Liver (tissue), 10 donors: ENCODE measurements at places on chromosomes 4 and X.

GRCh38 chr4:39636531-39637184, 2.0 kb downstream of the SMIM14 start:
- DNase-seq, result no peak

DNA sequence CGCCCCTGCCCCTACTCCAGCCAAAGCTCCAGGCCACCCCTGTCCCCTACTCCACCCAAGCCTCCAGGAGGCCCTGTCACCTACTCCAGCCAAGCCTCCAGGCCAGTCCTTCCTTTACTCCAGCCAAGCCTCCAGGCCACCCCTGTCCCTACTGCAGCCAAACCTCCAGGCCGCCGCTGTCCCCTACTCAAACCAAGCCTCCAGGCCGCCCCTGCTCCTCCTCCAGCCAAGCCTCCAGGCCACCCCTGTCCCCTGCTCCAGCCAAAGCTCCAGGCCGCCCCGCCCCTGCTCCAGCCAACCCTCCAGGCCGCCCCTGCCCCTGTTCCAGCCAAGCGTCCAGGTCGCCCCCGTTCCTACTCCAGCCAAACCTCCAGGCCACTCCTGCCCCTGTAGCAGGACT, 5.1 kb upstream of the ASMT start:
- DNase-seq, result no peak

GRCh38 chrX:102745857-102746584, 25.5 kb downstream of the GPRASP3 start:
- DNase-seq, result peak; percentile 35

- DNase-seq, result no peak
Measured at GRCh38 chr4:44869222-44869882, 143.0 kb upstream of the GNPDA2 start.

GRCh38 chr4:7854697-7855370, 84.8 kb downstream of the AFAP1 start:
- DNase-seq, result no peak

DNA sequence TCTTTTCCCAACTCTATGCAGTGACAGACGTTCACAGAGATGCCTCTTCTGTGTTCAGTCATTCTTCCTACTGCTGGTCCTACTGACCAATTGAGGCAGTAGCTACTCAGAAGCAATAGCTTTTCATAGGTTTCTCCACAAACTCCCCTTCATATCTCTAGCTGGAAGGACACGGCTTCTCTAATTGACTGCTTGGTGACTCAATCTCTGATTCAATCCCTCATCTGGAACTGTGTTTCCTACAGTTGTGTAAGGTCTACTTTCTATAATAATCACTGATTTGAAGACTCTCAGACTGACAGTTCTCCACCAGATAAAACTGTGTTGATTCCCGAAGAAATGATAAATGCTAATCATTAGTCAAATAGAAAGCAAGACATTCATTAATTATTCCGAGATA, 111.5 kb downstream of the DTHD1 start:
- no peak for DNase-seq

- peak; percentile 67 for DNase-seq
Measured at GRCh38 chrX:15497865-15498264, 2.7 kb upstream of the BMX start.
